NCI-H446 treated with DMSO at 0.1 percent for 48 hours (cell line): ENCODE measurements at places on chromosomes 6 and 20.

DNA sequence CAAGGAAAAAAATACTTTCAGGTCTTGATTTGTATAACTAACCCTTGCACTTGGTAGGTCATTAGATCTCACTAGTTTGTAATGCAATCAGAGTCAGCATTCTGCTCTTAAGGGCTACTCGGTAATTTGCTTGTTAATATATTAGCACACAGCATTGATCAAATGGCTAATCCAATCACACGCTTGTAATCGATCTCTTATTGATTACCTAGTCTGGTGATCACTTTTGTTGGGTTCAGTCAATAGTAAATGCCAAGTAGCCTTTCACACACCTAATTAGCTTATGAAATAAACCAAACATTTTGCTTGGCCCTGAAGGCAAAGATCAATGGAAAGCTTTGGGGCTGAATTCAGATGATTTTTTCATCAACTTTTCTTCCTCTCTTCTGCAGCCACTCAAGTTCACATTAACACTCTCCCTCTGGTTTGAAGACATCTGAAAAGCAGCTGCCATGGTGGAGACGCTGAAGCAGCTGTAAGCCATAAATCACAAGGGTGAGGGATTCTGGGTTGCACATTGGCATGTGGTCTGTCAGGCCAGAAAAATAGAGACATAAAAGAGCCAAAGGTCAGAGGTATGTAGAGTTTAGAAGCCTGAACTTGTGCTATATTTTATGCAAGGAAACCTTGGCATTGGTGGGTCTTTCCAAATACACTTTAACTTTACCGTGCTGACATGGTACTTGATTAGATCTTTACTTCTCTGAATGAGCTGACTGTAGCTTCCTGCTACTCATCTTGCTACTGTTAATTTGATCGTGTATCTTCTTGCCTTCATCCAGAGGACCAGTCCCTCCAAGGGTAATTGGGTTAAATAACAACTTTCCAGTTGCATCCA, 234.4 kb downstream of the SIM1 start:
- no peak for DNase-seq

GRCh38 chr20:46400253-46400652, 6.2 kb downstream of the ELMO2 start:
- DNase-seq: no peak

GRCh38 chr6:122861594-122861993, 72.5 kb downstream of the SMPDL3A start:
- DNase-seq: no peak

GRCh38 chr6:11431455-11431937, 106.1 kb upstream of the TMEM170B start:
- no peak for DNase-seq

DNA sequence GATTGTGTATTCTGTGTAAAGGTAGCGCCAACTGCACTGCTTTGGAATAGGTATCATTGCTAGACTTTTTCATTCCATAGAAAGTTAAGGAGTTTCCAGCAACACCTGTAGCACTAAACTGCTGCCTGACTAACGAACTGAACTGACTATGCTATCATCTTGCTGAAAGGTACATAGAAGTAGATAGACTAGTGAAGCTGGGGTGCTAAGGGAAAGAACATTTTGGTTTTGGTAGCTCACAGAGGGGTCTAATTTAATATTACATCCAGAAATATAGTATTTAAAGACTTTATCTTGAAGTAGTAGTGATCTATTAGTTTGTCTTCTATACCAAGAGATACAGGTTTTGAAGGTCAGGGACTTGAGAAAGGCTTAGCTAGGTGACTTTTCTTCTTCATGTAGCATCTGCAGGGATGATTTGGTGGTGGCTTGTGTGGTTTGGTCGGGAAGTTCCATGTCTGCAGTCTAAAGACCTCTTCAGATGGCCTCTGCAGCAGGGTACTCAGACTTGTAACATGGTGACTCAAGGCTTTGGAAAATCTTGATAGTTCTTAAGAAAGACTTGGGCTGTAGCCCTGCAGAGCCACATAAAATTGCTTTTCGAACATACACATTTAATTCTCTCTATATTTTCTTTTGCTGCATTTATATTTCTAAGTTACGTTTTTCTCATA, 10.2 kb downstream of the SENP6 start:
- no peak for DNase-seq

GRCh38 chr6:15661853-15662325, 939 bp downstream of the DTNBP1 start:
- DNase-seq: no peak

DNA sequence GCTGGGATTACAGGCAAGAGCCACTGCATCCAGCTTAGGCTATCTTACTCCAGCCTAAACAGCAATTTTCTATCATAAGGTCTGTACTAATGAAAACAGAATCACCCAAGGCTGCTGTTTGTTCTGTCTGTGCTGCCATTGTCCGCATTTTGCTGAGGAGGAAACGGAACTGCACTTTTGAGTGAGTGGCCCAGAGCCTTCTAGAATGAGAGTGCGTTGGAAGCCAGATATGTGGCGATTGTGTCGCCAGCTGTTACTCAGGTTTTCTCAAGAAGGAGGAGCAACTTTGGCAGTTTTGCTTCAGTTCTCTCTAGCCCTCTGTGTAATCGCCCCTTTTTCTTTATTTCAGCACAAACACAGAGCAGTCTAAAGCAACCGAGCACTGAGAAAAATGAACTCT, 18.3 kb downstream of the PRDM1 start:
- DNase-seq: no peak

DNA sequence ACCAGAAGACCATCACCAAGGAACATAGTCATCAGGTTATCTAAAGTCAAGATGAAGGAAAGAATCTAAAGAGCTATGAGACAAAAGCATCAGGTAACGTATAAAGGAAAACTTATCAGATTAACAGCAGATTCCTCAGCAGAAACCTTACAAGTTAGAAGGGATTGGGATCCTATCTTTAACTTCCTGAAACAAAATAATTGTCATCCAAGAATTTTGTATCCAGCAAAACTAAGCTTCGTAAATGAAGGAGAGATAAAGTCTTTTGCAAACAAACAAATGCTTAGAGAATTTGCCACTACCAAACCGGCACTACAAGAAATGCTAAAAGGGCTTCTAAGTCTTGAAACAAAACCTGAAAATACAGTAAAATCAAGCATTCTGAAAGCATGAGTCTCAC, 71.0 kb downstream of the HECA start:
- no peak for DNase-seq

DNA sequence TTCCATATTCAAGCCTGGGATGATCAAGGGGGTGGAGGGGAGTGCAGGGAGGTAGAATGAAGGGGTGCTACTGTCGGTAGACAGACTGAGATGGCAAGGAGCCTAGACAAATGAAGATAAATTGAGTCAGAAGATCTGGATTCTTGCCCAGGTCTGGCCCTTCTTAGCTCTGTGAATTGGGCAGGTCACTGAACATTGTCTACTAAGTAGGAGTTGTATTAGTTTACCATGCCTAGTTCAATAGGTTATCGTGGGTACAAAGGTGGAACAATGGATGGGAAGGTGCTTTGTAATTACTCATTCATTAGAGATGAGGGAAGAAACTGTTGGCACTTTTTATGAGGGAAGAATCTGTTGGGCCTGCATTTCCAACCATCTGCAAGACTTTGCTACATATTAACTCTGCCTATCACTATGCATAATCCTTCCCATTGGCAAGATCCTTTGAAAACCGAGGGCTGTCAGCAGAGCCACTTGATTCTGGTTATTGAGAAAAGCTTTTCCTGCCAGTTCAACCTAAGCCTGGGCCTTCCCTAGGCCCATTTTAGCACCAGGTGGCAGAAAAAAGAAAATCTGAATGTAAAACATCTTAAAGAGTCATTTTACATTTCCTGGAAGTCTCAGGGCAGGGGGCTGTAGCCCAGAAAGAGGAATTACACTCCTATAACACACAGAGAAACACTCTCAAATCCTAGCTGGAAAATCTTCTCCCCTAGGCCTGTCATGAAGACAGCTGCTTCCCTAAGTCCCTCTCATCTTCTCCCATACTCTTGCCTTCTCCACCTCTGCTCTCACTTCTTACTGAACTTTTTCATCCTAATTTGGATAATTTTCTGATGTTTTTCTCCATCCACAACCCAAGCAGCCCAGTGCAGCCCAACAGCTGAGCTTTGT, 103.5 kb downstream of the CD24 start:
- no peak for DNase-seq

DNA sequence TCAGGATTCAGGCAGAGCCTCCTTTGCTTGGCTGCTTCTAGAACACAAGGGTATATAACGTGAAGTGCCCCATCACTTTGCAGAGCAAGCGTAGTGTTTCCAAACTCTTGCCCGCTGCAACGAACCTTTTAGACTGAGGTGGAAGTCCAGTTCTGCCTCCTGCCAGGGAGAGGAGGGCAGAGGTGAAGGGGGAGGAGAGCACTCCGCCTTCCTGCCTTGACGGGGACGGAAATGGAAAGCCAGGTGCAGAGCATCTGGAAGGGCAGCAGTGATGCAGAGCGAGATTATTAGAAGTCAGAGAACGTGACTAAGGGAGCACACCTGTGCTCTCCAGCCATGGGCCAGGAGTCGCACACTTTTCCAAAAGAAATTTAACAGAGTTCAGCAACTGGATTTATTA, 63.4 kb downstream of the RREB1 start:
- DNase-seq: no peak

DNA sequence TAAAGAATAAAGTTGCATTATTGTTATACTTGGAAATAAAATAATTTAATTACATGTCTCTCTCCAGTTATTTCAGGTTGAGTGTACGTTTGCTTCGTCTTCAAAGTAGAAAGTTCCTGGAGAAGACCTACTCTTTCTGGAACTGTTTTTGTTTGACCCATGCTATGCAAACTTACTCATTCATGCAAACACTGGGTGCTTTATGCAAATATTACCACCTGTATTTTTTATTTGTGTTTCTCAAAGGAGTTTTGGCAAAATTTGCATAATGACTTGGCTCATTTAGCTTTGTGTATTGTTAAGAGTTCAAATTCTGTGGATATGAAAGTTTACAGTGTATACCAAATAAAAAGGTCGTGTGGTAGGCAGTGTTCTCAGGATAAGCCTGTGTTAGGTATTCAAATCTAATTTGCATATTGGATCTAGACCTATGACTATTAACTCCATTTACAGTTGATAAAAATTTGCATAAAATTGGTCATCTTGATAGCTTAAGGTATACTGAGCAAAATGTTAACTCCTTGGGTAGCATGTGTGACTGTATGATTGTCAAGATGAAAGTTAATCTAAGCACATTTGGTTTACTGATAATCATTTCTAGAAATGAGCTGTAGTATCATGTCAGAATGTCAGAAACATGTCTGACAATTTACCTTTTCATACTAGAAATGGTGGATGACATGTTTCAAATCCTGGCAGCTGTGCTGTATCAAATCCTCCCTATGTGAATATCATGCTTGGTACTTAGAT, 65.2 kb downstream of the CDKAL1 start:
- no peak for DNase-seq

DNA sequence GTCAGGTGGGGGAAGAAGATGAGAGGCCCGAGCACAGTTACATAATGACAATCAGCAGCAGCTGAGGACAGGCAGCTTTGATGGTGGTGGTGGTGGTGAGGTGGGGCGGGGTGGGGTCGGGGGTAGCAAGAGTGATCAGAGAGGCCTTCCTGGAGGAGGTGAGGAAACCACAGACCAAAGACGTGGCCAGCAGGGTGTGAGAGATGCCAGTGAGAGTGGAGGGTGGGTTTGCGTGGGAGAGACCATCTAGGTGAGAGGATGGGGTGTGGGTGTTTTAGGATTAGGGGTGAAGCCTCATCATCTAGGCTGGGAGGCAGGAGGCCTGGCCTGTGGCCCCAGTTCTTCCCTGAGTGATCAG, 76.0 kb upstream of the TOX2 start:
- DNase-seq: no peak

DNA sequence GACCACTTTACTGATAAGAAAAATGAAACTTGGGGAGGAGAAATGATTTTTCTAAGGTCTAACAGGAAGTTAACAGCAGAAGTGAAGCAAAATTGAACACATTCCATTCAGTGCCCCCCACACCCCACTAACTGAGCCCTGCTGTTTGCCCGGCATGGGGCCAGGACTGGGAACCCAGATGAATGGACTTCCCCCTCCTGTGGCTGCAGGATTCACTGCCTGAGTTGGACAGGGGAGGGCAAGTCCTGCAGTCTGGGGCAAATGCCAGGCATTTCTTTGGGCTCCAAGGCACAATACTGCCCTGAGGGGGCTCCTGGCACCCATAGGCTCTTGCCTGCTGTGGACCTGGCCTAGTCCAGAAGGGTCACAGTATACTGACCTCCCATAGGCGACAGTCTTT, 28.3 kb downstream of the FYN start:
- DNase-seq: no peak

- DNase-seq: no peak
These were observed 384.4 kb downstream of the BMP2 start for GRCh38 chr20:7151676-7152470.

DNA sequence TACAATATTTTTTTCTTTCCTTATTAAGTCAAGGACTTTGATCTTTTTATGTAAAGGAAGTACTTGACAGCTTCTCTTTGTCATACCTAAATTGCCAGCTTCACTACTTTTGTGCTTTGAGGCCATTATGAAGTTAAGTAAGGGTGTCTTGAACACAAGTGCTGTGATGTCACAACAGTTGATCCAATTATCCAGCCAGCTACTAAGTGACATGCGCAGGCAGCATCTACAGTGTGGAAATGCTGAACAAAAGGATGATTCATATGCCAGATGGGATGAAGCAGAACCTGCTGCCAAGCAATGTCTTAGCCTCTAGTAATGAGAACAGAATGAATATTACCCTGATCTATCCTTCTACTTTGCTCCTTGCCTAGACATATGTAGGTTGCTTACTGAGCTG, 68.3 kb upstream of the TMEM244 start:
- DNase-seq: peak; percentile 72

DNA sequence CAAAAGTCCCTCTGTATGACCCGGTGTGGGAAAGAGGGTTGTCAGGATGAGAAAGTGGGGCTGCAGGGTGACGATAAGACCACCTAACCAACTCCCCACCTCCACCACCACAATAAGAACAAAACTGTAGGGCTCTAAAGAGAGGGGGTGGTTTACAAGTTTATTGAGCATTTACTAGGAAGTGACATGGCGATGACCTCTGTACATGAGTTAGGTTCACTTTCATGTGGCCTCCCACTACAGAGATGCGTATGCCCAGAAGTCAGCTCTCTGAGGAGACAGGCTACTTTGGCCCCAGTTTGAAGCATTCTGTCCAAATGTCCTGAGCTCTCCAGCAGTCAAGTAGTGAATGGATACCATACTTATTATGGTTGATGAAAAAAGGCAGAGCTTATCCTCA, 28.7 kb upstream of the PI16 start:
- no peak for DNase-seq

DNA sequence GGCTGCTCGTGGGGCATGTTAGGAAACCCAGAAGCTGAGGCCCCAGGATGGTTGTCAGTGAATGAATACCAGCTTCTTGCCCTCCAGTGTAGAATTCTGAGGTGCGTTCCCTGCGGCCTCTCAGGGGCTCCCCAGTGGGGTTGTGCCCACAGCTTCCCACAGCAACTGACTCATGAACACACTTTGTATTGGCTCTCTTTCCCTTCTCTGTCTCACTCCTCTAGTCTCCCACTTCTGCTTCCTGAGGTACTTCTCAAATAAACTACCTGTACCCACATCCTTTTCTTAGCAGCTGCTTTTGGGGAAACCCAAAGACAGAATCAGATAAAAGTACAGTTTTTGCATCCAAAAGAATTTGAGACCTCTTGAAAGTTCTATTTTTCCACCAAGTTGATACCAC, 107.7 kb upstream of the JAG1 start:
- DNase-seq: no peak
